NB4 (cell line): ENCODE measurements at places on chromosomes 11 and 22.

DNA sequence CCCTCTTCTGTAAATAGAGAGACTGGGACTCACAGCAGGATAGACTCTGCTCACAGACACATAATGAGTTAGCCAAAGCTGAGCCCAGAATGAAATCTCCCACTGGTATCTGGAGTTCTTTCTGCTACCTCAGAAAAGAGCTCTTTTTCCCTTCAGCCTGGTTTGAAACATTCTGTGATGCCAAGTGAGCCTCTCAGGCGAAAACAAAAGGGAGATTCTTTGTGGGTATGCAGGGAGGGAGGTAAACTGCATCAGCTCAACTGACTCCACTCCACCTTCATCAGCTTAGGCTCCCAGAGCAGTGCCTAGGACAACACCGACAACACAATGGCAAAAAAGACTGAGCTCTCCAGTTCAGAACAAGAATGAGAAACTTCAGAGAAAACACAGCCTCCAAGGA, 55.1 kb upstream of the SCUBE2 start:
- DNase-seq: no peak

- DNase-seq: peak; percentile 70
Measured at GRCh38 chr22:35023692-35024363, 42.1 kb upstream of the ISX start.

GRCh38 chr11:12841946-12842630, 167.0 kb upstream of the RASSF10 start:
- peak; percentile 22 for DNase-seq

- DNase-seq: no peak
Measured at GRCh38 chr11:75477614-75477935, 44.6 kb upstream of the KLHL35 start.

GRCh38 chr11:32341620-32342613, 93.4 kb downstream of the WT1 start:
- DNase-seq: no peak

DNA sequence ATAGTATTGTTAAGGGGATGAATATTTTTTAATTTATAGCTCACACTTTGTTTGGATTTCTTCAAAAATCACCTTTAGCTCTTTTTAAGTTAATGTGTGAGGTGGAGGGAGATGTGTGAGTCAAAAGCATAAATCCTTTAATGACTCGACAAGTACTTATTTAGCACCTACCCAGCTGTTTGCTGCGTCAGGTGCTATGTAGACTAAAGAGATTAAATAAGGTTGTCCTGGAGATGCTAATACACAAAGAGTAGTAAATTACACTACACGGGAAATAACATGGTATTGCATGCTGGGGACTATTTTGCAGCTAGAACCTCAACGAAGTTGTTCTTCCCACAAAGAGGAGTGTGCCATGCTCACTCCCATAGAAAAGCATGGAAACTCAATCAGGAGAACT, 583.3 kb upstream of the TENM4 start:
- DNase-seq: no peak

DNA sequence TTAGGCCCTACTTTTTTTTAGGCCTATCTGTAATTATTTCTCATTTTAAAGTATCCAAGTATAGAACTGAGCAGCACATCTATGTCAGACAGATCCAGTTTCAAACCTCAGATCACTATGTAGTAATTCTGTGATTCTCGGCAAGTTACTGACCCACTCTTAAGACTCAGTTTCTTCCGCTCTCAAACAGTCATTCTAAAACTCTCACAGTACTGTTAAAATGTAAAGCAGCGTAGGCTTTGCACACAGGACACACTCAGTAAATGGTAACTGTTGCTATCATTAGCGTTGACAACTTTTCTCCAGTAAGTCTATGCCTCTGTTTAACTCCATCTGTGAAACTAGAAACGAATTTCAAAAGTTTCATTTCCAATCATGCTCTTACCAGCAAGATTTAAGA, 277.1 kb downstream of the TTC28 start:
- no peak for DNase-seq

DNA sequence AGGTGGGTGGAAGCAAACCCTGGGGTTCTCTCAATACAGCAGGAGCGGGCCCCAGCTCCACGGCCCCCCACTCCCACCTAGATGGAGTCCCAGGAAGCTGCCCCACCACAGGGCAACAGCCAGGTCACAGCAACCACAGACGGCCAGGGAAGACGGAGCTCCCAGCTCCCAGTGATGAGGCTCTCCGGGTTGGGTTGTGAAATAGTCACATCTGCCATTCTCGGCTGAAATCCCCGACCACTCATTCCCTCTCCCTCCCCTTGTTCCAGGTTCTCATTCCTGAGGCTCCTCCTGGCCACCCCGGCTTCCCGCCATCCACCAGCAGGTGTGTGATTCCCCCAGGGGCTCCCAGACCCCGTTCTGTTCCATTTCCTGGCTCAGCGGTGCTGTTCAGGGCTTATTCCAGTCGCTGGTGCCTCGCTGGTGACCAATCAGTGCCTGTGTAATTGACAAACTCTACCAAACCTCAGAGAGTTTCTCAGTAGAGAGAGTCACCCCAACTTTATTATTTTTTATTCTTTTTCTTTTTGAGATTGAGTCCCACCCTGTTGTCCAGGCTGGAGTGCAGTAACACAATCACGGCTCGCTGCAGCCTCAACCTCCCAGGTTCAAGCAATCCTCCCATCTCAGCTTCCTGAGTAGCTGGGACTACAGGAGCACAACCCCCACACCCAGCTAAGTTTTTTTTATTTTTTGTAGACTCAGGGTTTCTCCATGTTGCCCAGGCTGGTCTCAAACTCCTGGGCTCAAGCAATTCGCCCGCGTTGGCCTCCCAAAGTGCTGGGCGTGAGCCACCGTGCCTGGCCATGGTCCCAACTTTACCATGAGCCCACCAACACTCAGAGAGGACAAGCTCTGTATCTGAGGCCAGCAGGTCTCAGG, 63.2 kb downstream of the SHANK2 start:
- no peak for DNase-seq

GRCh38 chr11:45754261-45754709, 50.7 kb upstream of the SLC35C1 start:
- DNase-seq: no peak

GRCh38 chr11:29518389-29519174, 498.2 kb downstream of the KCNA4 start:
- peak; percentile 82 for DNase-seq

GRCh38 chr11:57484141-57484710, 23.9 kb downstream of the RTN4RL2 start:
- DNase-seq: peak; percentile 93

GRCh38 chr11:83927422-83927821, 641.3 kb upstream of the CCDC90B start:
- DNase-seq: no peak

DNA sequence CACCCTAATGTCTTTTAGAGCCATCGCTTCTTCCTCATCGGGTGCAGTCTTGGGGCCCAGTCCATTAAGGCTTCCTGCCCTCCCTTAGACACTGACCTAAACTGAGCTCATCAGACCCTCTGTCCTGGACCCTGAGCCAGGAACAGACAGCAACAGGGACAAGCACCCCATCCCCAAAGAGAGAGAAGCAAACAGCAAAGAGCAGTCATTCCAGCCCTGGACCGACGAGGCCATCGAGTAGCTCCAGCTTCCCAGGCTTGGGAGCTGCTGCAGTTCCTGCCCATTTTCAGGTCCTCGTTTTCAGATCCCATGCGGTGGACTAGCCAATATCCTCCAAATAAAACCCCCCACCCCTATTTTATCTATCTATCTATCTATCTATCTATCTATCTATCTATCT, 25.8 kb upstream of the CACNG2 start:
- DNase-seq: no peak
